NCI-H187 treated with DMSO at 0.1 percent for 48 hours (cell line): ENCODE measurements at places on chromosomes 5 and 9.

- no peak for DNase-seq
Observed at GRCh38 chr5:107135391-107135790, 535.3 kb downstream of the EFNA5 start.

DNA sequence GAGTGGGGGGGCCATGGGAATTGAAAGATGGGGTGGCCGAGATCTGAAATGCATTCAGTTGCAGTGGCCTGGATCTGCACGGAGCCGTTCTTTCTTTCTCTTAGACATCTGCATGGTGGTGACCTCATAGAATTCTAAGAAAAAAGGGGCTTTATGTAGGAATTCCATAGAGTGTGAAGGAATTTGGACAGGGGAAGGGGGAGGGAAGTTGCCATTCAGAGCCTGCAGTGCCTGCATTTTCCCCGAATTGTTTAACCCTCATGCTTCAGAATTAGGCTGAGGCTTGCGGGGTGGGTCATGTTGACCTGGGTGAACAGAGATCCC, 4.9 kb downstream of the NEK6 start:
- DNase-seq = no peak

DNA sequence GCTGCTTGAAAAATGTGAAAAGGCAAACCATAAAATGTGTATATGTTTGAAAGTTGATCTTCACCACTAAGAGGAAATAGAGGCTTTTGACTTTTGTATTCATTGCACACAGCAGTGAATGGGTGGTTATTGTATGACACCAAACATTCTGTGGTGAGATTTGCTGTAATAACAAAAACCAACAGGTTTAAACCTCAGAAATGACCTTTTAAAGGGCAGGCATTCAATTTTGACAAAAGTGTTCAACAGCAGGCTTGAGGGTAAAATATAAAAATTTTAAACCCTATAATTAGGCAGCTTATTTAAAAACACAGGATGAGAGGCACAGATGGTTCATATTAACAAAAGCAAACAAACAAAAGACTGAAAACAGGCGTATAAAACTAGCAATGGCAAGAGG, 128.1 kb upstream of the NUDT12 start:
- DNase-seq = no peak

DNA sequence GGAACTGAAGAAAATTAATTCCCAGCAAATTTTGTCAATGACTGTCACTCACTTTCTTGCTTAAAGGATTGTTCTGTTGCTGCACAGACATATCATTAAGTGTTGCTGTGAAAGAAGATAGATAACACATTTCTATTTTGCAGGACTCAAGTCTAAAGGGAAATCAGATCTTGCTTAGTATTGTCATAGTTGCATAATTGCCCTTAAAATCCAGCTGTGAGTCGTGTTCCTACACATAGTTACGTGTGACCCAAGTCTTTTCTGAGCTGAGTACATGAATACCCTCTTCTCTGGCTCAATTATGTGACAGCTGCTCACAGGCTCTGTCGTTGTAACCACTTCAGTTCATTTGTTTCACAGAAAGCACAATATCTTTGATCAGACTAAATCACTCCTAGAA, 390.8 kb downstream of the DTWD2 start:
- DNase-seq = no peak

DNA sequence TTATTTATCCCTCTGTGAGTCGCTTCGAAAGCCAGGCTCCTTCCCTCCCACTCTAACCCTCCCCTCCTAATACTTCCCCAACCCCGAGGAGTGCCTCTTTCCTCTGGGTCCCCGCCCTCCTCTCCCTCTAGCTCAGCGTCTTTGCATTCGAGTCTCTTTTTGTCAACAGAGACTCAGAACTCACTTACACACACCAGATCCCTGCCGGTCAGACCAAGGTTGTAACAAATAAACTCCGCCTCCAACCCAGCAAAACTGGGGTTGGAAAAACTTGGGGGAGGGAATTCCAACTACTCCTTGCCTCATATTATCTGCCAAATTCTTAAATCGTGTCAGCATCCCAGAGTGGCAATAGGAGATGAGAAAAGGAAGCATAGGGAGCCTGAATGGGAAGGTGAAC, at the start of gene HTR1A:
TSS of gene HTR1A (minus strand) at position 167 of the 400 bp plus-strand sequence. CDS start 726 bp downstream, outside the sequence.
- DNase-seq = no peak

DNA sequence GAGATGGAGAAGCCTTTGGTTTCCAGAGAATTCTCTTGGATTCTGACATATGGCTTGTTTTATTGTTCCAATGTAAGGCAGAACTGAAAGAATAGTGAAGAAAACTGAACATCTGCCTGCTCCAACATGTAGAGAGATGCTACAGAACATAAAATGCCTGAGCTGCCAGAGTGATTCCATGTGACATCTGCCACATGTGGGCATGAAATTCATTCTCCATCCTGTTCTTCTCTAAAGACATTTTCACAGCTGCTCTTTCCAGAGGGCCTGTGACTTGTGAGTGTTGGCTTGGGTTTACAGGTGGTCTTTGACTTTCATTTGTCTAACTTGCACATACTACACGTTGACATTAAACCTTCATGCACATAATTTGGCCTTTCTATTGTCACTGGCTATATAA, 33.7 kb upstream of the TXN start:
- no peak for DNase-seq
